ENCODE measurements at places on chromosomes 12 and 14. TPM values are rescaled to one million over a fixed set of nuclear protein-coding genes. Genes with fewer than 3 reads are reported as not detected.

- DNase-seq = no peak
Measured at GRCh38 chr14:94462219-94462551, 9.6 kb upstream of the SERPINA11 start.

DNA sequence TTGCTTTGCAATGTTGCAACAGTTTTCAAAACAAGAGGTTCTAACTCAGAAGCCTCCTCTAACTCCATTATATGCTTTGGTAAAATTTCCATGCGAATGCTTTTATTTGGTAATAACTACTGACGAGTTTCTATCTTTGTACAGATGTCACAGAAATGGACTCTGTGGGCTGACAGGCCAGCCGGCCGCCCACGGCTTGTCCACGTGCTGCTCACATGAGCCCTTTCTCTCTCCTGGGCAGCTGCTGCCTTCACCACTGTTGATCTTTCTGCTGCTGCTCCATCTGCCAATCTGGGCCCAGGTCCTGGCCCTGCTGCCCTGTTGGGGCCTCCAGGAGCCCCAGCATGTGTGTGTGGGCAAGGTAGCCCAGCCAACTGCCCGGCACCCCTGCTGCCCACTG, 168.2 kb upstream of the TMEM132C start:
- DNase-seq = no peak

DNA sequence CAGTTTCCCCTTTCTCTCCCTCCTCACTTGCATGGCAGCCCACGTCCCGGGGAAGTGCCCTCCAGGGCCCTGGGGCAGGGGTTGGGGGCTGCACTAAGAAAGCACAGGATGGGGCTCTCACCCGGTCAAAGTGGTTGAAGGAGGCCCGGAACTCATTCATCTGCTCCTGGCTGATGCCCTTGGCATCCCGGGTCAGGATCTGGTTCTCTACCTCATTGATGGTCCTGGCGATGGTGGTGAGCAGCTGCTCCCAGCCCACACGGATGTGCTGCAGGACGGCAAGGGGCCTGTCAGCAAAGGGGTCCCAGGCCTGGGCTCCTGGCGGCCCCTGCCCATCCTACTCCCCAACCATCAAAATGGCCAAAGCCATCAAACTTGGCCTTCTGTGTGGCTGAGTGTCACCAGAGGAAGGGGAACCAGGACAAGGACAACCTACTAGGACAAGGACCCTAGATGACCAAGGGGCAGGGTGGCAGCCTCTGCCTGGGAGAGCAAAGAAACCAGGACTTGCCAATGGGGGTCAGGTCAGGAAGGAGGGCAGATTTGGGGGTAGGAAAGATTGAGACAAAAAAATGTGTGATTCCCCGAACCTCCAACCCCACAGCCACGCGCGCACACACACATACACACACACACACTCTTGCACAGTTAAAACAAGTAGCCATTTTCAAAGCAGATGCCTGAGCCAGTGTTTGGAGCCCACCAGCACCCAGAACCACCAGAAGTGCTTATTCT, 87.1 kb upstream of the ZFP36L1 start:
- DNase-seq = no peak

DNA sequence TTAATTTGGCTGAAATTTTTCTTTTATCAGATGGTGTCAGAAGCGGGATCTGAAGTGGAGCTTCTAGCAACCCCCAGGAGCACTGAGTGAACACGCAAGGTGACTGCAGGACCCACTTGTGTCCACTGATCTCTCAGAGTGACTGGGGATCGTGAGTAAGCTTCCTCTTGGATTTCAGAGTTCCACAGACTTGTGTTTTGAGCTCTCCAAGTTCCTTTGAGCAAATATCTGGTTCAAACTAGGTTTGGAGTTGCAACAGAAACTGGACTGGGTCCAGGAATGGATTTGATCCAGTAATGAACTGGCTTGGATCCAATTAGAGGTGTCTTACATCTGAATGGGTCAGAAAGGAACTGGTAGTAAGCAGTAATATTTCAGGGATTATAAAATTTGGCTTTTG, 24.7 kb upstream of the B4GALNT1 start:
- DNase-seq = no peak

DNA sequence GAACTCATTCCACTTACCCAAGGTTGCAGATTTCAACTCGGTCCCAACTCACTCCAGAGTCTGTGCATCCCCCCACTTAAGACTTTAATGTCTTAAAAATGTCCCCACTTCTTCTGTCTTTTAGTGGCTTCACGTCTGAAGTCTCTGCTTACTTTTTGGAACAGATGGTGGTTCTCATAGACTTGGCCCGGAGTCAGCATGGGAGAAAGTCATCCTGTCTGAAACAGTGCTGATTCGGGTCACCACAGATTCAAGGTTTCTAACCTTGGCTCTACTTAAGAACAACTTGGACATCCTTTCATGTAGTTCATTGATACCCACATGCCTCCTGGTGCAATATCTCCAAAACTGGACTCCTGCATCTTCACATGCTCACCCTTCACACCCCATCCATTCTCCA, 26.0 kb downstream of the CHST11 start:
- DNase-seq = no peak

The RPS6KL1 gene
- 14.9 TPM for total RNA-seq

The ERP27 gene
- not detected for total RNA-seq

The OTOGL gene
- not detected for total RNA-seq
